BE2C (cell line): ENCODE measurements at places on chromosomes 7 and 10.

DNA sequence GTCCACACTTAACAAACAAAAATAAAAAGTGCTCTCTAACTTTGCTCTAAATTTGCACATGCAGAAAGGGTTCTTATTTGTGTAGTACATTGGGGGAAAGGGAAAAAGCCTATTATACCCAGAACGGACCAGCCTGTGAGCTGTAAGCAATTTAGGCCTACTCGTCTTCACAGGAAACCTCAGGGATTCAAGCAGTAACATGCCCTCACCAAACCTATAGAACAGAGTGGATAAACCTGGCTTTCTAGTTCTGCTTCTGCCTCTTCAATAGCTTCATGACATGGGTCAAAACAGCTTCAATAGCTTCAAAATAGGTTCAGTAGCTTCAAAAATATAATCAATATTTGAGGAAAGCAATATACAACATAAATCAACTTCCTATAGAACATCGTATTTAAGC, 163.7 kb downstream of the ARL4A start:
- DNase-seq, result no peak

DNA sequence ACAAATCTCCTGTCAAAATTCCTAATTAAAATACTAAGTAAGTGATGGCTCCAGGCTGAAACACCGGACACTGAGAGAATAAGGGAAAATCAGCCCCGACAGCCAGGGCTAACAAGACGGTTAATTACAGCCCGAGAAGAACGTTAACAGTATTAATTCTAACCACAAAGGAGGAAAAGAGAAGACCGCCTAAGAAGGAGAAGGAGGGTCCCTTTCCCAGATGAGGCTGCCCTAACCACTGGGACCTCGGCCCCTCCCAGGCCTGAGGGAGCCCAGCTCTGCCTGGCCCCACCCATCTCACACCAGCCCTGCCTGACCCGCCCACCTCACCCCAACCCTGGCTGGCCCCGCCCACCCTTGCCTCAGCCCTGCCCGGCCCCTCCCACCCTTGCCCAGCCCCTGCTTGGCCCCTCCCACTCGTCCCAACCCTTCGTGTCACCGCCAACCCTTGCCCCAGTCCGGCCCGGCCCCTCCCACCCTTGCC, 51.3 kb downstream of the PWWP2B start:
- peak; percentile 64 for DNase-seq

DNA sequence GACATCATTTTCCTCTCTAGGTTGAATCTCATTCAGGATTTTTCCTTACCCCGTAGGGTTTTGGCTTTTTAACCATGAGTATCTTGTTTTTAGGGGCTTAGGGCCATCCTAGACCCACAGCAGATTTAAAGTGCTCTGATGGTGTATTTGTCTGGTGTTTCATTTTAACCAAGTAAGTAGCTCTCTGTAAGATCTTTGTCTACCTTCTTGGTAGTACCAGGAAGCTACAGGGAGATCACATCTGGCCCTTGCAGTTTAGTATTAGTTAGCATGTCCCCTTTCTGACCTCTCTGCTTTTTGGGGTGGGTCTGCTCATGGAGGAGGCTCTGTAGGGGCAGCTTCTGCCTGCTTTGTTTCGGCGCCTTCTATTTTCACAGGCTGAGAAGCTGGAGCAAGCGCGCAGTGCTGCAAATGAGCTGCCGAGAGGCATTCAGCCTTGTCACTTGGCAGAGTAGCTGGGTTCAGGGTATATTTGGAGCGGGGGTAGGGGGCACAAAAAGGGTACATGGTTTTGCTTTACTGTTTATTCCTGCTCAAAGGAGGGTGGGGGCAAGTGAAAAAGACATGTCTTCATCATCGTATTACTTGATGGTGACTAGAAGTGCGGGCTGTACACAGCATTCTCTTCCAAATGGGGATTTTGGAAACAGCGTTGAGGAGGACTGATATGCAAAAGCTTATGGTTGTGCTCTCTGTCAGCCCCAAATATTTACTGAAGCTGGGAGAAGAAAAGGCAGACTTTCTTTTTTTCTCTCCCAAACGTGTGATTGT, 146.3 kb downstream of the CELF2 start:
- DNase-seq, result no peak

- DNase-seq, result no peak
Measured at GRCh38 chr10:109831846-109832245, 91.5 kb downstream of the XPNPEP1 start.

- no peak for DNase-seq
Measured at GRCh38 chr7:158263110-158263963, 324.3 kb downstream of the PTPRN2 start.
